GM23338 (cell line): ENCODE measurements at places on chromosomes 5 and 9. TPM values are rescaled to one million over a fixed set of nuclear protein-coding genes. Genes with fewer than 3 reads are reported as not detected.

ANKRD34B gene
- total RNA-seq: 1.5 and 2.9 TPM in 2 replicates

SPATA31D3 gene
- not detected in 2 replicates for total RNA-seq

GABRP gene
- total RNA-seq: 3.0 and 3.6 TPM in 2 replicates

PKN3 gene
- total RNA-seq: 16.3 and 17.7 TPM in 2 replicates

QRFP gene
- not detected in 2 replicates for total RNA-seq

TRIM36 gene
- total RNA-seq: 10.1 and 14.1 TPM in 2 replicates

LVRN gene
- 0.39 and 0.45 TPM in 2 replicates for total RNA-seq

CACNA1B gene
- total RNA-seq: 8.0 and 10.4 TPM in 2 replicates

EGFLAM gene
- 0.50 and 1.9 TPM in 2 replicates for total RNA-seq

PCDH12 gene
- 0.12 and 0.14 TPM in 2 replicates for total RNA-seq

CDHR2 gene
- not detected in 2 replicates for total RNA-seq

WWC1 gene
- total RNA-seq: 27.8 and 33.2 TPM in 2 replicates

NKD2 gene
- total RNA-seq: 7.3 and 9.0 TPM in 2 replicates

URM1 gene
- 45.3 and 47.8 TPM in 2 replicates for total RNA-seq

TNFSF8 gene
- total RNA-seq: not detected in 2 replicates

WDR38 gene
- not detected in 2 replicates for total RNA-seq

TRAF2 gene
- 31.5 and 39.9 TPM in 2 replicates for total RNA-seq

ZCCHC10 gene
- total RNA-seq: 25.3 and 29.2 TPM in 2 replicates

UBE2B gene
- 19.3 and 22.1 TPM in 2 replicates for total RNA-seq

GTF3C4 gene
- 39.6 and 41.6 TPM in 2 replicates for total RNA-seq
